Stimulated activated CD8-positive, alpha-beta memory T cell treated with anti-CD3 and anti-CD28 coated beads, Interleukin-4, amount 100 ng/mL, for 48 hours (primary cell): ENCODE measurements at places on chromosomes 11 and 22.
A peak's percentile ranks its signal among the peaks of the same experiment; 100 is the strongest.

GRCh38 chr11:27239305-27239942, 123.6 kb downstream of the CCDC34 start:
- no peak for DNase-seq

DNA sequence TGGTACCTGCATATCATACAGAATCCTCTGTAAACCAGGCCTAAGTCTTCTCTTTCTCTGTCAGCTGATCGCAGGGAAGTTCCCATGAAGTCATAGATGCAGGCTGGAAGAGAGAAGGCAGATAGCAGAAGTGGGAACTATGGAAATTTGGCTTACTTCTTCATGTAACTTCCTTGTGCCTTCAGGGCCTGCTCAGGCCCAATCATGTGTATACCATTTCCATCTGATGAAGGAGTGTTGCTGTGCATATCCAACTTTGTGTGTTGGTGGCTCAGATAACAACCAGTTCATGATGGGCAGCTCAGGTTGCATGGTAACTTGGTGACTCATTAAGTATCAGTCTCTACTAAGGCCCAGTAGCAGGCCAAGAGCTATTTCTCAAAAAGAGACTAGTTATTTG, 53.1 kb upstream of the CEP295 start:
- DNase-seq: no peak

GRCh38 chr11:9717719-9718118, 53.8 kb downstream of the SWAP70 start:
- no peak for DNase-seq

- no peak for DNase-seq
Measured at GRCh38 chr11:77441426-77441825, 32.5 kb downstream of the PAK1 start.

- DNase-seq: no peak
Measured at GRCh38 chr11:6745465-6746015, 26.2 kb downstream of the OR2AG2 start.

DNA sequence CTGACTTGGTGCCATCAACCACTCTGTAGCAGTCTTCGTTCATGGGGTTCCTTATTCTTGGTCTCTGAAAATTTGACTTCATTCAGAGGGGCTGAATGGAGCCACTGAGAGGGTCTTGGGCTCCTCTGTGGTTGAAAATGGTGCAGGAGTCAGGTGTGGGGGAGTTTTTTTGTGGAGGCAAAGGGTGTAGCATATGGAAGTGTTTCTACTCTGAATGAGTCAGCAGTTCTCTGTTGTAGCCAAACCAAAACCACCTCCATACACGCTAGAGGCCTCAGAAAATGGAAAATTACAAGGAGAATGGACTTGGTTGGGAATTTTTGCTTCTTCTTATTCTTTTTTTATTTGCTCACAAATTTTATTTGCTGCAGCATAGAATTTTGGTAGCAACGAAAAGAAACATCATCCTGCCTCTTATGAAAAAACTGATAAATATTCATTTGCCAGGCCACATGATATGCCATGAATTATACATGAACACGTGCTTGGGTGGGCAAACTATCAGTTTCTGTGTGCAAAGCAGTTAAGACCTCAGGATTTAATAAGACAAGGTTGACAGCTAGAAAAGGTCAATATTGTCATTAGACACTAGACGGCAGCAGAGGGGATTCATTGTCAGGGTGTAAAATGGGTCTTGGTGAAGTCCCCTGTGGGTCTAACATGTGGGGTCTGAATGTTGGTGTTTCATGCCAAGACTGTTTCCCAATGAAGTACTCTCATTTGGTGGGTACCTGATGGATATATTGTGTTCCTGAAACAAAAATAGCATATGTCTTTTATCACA, 111.7 kb downstream of the MYO18B start:
- DNase-seq: no peak

DNA sequence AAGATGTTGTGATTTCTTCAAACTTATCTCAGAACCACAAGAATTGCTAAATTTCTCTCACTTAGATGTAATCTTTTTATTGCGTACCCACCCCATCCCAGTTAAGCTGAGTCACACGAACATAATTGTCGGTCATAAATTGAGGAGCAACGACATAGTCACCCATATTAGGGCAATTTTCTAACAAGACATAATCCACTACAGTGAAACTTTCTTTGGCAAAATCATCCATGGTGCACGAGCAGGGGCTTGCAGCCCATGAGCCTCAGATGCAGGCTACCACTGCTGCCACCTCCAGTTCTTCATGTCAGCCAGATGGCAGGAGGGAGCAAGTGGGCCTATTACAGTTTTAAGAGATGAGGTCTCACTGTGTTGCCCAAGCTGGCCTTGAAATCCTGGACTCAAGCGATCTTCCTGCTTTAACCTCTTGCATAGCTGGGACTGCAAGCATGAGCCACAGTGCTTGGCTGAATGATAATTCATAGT, 70.3 kb upstream of the GRK2 start:
- DNase-seq: no peak

DNA sequence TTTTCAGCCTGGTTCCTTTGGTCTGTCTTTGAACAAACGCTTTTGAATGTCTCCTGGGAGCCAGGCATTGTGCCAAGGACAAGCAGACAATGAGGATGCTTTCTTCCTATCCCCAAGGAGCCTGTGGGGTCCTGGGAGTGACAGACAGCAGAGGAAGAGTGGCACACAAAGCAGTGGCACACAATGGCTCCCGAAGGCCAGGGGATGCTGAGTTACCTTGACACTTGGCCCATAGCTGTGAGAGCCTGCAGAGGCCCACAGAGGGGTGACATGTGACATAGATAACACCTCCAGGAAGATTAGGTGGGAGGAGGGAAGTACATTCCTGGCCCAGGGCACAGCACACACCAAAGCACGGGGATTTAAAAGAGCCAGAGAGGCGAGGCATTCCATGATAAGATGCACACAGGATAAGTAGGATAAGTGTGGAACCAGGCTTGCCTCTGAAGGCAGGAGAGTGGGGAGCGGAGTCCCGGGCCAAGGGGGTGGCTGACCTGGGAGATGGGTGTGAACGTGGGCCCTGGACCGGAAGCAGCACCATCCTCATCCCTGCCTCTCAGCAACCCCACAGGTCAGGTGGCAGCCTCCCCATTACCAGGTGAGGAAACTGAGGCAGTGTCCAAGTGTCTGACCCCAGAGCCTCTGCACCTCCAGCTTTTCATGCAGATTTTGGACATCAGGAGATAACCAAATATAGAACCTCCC, 6.3 kb downstream of the UPB1 start:
- DNase-seq: no peak

DNA sequence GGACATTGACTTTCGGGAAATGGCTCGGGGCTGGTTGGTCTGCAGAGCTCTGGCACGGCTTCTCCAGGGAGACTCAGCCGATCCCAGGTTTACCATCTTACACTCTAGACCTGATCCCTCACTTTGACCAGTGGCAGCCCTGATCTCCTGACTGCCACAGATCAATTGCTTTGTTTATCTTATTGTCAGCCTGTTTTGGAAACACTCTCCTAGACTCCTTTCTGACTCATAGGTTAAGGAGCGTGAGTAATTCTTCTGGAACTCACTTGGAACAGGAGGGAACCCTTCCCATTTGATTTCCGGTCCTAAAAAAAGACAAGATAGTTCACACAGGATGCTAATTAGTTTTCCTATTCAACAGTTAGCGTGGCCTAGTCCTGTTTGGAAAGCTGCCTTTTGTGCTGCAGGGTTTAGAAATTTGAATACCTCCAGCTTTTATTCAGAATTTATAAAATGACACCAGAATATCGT, 16.0 kb upstream of the BMAL1 start:
- no peak for DNase-seq

DNA sequence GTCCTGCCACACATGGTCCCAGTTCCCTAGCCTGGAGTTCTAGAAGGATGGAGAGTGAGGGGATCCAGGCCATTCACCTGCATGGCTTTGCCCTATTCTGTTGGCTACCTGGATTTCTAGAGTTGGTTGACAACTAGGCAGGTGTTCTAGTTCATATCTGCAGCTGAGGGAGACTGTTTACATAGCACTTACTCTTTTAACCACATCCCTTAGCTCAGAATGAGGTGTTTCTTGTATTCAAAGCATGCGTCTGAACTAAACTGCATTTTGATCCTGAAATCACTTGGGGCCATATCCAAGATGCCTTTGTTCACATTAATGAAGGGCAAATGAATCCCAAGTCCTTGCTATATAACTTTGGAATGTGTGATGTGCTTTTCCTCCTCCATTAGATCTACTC, 60.9 kb downstream of the SYT13 start:
- DNase-seq: no peak

DNA sequence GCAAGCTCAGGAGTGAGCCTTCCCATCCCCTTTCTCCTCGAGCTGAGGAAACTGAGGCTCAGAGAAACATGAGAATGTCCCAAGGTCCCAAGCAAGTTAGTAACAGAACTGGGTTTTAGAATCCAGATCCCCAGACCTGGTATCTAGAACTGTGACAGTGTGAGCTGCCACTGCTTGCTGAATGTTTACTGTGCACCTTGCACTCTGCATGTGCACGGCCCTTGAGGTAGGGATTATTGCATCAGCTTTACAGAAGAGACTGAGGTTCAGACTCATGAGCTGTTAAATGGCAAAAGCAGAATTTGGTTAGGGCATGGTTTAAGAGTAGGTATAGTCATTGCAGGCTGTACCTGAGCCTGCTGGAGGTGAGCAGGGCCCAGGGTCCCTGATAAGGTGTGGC, 3.8 kb upstream of the MPPED1 start:
- no peak for DNase-seq

DNA sequence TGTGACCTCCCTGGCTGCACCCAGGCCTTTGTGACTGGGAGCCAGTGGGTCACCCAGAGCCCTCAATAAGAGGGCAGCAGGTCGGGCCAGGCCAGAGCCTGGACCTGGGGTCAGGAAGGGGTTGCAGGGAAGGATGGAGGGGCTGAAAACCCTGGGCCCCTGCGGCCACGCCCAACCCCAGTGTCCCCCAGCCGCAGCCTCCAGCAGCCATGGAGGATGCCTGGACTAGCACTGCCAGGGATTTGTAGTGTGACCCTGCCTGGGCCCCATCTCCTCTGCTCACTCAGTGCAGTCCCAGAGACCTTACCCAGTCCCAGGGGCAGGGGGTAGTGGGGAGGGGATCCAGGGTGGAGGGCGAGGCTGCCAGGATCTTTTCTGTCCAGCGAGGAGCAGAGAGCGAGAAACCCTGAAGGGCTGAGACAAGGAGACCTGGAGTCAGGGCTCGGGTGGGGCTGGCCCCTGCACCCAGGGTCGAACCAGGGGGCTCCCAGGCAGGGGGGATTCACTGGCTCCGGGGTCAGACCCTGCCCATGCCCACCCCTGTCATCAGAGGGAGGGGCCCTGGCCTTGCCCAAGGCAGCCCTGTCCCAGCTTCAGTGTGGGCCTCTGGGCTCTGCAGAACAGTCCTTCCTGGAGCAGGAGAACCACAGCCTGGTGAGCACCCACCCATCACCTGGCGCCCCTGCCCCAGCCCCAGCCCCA, 187.5 kb downstream of the IGLL1 start:
- DNase-seq: no peak

GRCh38 chr11:67356864-67357561, 3.7 kb upstream of the POLD4 start:
- peak; percentile 79 for DNase-seq

DNA sequence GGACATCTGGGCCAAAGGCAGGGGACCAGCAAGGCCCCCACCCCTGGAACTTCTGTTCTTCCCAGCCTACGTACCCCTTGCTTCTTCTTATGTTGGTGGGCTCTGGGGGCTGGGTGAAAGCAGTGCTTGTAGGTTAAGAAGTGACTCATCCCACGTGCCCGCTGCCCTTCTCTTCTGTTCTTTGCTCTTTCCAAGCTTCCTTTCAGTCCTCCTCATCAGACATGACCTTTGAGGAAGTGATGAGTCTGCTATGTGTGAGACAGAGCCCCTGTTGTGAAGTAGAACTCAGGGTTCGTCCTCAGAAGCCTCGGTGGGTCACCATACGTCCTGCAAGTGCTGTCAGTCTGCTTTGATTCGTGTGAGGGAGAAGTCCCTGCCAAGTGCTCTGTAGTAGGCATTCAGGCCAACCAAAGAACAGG, 12.7 kb downstream of the MED15 start:
- DNase-seq: peak; percentile 50
